ENCODE measurements at places on chromosomes 5 and 9.
A peak's percentile ranks its signal among the peaks of the same experiment; 100 is the strongest.

GRCh38 chr5:178209334-178210072 is 5.2 kb downstream of the HNRNPAB start:
- no peak for DNase-seq

DNA sequence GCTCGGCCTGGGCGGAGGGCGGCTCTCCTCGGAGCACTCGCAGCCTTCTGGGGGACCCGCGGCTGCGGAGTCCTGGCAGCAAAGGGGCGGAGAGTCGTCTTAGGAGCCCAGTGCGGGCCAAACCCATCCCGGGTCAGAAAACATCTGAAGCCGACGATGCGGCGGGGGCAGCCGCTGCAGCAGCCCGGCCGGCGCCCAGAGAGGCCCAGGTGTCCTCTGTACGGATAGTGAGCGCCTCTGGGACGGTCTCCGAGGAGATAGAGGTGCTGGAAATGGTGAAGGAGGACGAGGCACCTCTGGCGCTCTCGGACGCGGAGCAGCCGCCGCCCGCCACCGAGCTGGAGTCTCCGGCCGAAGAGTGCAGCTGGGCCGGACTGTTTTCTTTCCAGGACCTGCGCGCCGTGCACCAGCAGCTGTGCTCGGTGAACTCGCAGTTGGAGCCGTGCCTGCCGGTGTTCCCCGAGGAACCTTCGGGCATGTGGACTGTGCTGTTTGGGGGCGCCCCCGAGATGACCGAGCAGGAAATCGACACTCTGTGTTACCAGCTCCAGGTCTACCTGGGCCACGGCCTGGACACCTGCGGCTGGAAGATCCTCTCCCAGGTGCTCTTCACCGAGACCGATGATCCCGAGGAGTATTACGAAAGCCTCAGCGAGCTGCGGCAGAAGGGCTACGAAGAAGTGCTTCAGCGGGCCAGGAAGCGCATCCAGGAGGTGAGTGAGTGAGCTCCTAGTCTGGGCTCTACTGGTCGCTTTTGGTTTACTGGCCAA is 1.2 kb downstream of the JMY start:
- peak; percentile 9 for DNase-seq

- DNase-seq: no peak
These were observed 54.3 kb downstream of the MTX3 start for GRCh38 chr5:79936646-79937216.

GRCh38 chr5:172692981-172693380 is 51.9 kb downstream of the NEURL1B start:
- no peak for DNase-seq

DNA sequence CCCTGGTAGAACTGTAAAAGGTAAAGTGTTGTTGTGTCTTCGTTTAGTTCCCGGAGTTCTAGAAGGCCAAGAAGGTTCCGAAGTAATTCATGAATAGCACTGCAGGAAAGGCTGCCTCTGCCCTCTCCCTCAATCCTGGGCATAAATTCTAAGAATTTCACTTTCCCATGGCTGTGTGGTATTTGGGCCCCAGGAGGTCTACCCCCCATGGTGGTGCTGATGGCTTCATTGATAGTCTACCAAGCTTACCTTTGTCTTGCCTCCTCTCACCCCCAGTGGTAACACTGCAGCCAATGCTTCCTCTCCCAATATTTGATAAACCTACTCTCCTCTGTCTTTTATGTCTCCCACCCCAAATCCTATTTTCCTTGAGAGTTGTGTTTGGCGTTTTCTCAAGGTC is 39.5 kb downstream of the ADAMTS16 start:
- DNase-seq: no peak

- no peak for DNase-seq
These were observed 63.9 kb downstream of the PRRT1B start for GRCh38 chr9:131609099-131609830.

GRCh38 chr5:83509540-83509939 is 38.0 kb downstream of the VCAN start:
- no peak for DNase-seq

GRCh38 chr9:108056084-108056804 is 566.7 kb upstream of the KLF4 start:
- no peak for DNase-seq

DNA sequence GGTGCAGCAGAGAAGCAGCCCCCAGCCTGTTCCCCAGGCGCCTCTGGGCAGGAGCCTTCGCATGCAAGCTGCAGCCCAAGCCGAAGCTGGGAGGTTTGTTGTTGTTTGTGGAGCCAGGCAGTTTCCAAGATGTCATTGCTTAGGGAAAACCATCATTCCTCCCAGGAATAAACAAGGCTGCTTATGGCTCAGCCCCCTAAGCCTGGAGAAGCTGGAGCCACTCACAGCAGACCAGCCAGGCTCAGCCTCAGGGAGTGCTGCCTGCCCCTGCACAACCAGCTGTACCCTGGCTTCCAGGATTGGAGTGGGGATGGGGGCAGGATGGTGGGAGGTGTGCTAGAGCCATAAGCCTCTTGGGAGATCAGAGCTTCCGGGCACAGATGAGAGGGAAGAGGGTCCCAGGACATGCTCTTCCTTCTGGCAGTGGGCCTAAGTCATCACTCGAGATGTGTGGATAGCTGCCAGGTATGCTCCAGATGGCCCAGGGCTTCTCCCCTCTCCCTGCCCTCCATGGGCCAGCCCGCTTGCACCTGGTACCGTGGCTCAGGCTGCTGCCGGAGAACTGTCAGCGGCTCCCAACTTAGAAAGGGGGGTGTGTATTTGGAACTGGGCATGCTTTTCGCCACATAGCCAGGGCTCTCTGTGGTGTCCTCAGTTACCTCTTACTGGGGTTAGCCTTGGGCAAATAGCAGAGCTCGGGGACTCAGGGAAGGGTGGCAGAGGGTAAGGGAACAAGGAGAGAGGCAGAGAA is 105.2 kb downstream of the RGS3 start:
- no peak for DNase-seq

DNA sequence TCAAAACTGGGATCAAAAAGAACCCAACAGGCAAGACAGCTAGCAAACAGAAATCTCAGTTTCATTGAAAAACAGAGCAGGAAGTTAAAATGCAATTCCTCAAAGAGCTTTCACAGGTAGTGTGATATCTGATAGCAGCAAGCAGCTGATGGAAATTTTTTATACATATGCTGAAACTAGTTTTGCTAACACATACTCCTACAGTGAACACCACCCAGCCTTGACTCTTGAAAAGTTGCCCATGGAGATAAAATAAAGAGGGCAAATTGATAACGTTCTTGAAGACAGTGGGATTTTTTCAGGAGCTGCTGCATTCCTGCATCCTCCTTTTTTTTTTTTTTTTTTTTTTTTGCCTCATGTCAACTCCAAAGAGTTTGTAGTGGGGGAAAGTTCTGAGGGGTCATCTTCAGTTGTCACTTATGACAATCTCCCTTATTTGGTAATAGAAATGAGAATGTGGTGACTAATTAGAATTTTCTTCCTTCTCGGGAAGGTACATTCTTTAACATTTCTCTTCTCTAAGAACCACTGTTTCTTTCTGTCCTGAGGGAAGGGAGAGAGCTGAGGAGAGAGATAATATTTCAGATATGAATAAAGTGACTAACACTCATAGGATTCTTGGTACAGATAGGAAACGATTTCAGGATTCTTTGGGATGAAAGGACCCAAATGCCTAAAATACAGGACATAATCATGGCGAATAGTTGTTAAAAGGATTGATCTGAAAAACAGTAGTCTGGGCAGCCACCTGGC is 24.6 kb downstream of the SH3RF2 start:
- no peak for DNase-seq

GRCh38 chr5:145543968-145544367 is 291.2 kb downstream of the PRELID2 start:
- DNase-seq: no peak

DNA sequence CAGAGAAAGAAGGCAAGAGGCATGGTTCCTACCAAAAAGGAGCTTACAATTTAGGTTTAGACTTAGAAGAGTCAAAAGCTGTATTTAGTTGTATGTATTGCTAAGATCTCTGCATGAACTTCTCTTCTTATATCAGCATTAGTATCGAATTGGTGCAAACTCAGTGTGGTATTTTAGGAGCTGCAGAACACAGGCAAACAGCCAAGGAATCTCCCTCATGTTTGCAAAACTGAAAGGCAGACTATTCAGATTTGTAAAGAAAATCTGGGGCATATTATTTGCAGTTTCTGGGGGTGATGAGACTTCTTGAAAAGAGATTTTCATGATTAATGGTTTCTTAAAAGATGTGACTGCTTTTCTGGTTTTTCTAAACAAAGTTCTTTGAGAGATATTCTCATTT is 252.7 kb downstream of the CEMIP2 start:
- DNase-seq: no peak

- no peak for DNase-seq
These were observed 23.2 kb downstream of the SLC46A2 start for GRCh38 chr9:112867275-112867991.

DNA sequence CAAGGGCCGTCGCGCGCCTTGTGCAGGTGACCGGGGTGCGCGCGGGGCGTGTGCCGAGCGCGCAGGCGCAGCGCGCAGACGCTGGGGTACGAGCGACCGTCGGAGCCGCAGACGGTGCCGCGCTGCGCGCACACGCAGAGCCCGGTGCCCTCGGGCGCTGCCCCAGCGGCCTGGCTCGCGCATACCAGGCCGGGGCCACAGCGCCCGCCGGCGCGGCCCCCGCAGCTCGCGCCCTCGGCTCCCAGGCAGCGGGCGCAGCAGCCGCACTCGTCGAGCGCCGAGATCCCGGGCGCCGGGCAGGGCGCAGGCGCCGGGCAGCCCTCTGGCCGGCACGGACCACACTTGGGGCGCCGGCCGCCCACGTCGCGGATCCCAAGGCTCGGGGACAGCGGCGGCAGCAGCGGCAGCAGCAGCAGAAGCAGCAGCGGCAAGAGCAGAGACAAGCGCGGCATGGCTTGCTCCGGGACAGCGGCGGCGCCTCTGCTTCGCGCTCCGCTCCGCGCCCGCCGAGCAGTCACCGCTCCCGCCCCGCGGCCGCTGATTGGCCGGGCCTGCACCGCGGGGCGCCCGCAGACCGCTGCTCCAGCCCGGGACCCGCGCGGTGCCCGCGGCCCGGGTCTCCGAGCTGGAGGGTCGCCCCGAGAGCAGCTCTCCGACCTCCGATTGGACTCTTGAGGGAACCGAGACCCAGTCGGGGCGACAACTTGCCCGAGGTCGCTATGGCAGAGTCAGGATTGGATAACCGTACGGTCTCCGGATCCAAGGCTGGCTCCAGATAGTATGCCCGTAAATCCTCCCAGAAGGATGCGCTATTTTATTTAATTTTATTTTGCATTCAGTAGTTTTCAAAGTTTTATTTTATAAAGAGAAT is at the start of gene IGFBPL1:
TSS of gene IGFBPL1 (minus strand) at position 482 of the 871 bp plus-strand sequence. CDS start at position 452, 30 bp downstream.
- DNase-seq: no peak

Data from activated T-helper 1 cell treated with Interleukin-2 at 50 U/mL for 16 hours (primary cell).